Stomach (tissue), 19 donors: ENCODE measurements at places on chromosomes 3 and 15. TPM values are rescaled to one million over a fixed set of nuclear protein-coding genes. Genes with fewer than 3 reads are reported as not detected.

- peak; percentile 58 for DNase-seq
Measured at GRCh38 chr3:150345021-150345538, 63.0 kb upstream of the TSC22D2 start.

The MORC1 gene
- total RNA-seq, result not detected

The SENP5 gene
- 115 TPM for total RNA-seq

The GP5 gene
- total RNA-seq, result not detected
